ENCODE measurements at places on chromosomes 3 and 15. TPM values are rescaled to one million over a fixed set of nuclear protein-coding genes. Genes with fewer than 3 reads are reported as not detected.

- no peak overlapping the region for H3K27ac ChIP-seq
- DNase-seq: no peak
- peaks cover 4% of the 10 kb centered on the region for H3K36me3 ChIP-seq
- H3K27me3 ChIP-seq: no peaks in the 10 kb centered on the region
Measured at GRCh38 chr3:160885791-160886286, 129.8 kb downstream of the PPM1L start.

Gene GAP43
- total RNA-seq: not detected

- H3K27me3 ChIP-seq: no peaks in the 10 kb centered on the region
- no peak overlapping the region for H3K4me3 ChIP-seq
- DNase-seq: no peak
- no peaks in the 10 kb centered on the region for H3K36me3 ChIP-seq
Measured at GRCh38 chr15:32843219-32843815, 125.5 kb downstream of the GREM1 start.

DNA sequence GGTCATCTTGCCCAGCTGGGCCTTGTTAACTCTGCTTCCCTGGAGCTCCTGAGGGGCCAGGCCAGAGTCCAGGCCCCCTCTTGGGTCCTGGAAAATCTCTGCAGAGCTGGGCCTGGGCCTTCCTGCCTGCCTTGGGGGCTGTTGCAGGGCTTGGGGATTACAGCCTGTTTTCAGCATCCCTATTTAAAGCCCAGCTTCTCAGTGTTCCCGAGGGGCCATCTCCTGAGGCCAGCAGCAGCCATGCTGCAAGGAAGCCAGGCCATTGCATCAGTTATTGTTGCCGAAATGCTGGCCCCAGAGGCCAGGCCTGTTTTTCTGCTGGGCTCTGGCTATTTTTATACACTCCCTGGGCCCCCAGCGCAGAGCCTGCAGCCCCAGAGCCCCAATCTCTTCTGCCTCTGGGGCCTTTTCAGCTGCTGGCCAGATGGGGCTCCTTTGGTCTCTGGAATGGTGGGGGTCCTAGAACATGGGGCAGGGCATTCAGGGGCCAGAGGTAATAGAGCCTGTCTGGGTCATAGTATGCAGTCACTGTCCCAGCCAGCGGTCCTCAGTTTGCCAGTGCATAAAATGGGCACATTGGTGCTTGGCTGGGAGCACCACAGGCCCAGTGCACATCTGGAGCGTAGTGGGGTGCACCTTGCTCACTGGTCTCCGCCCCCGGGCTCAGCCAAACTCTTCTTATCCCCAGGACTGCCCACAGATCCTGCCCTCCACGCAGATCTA, 28.5 kb downstream of the PLXNA1 start:
- no peak overlapping the region for H3K27ac ChIP-seq
- H3K27me3 ChIP-seq: no peaks in the 10 kb centered on the region
- H3K36me3 ChIP-seq: no peaks in the 10 kb centered on the region
- no peaks in the 10 kb centered on the region for H3K4me1 ChIP-seq
- H3K4me3 ChIP-seq: no peak overlapping the region
- DNase-seq: no peak

GRCh38 chr3:88131695-88132094, 18.1 kb upstream of the C3orf38 start:
- H3K4me1 ChIP-seq: peaks cover 11% of the 10 kb centered on the region
- DNase-seq: no peak
- no peak overlapping the region for H3K4me3 ChIP-seq
- H3K27ac ChIP-seq: no peak overlapping the region
- no peaks in the 10 kb centered on the region for H3K36me3 ChIP-seq

DNA sequence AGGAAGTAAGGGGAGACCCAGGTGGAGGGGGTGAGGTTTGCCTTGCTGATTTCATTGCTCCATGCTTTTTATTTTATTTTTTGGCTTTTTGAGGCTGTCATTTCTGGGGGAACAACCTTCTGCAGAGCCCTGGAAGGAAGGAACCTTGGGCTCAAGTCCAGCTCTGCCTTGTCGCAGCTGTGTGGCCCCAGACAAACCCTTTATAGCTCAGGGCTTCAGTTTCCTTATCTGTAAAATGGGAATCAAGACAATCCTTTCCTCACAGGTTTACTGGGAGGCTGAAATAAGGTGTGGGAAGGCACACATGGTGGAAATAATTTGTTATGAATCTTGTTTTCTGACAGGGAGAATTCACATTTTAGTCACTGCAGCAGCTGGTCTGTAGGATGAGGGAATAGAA, 45.4 kb upstream of the CTSH start:
- no peaks in the 10 kb centered on the region for H3K4me1 ChIP-seq
- no peak for DNase-seq
- no peaks in the 10 kb centered on the region for H3K27me3 ChIP-seq
- no peak overlapping the region for H3K4me3 ChIP-seq

Gene B2M
- 6,275 TPM for total RNA-seq

Gene CACNA1D
- 1.9 TPM for total RNA-seq

Measured in activated T-cell treated with anti-CD3 and anti-CD28 coated beads, Interleukin-2, amount 50 U/mL, for 72 hours (primary cell).